ENCODE measurements at places on chromosomes 7 and 10. TPM values are rescaled to one million over a fixed set of nuclear protein-coding genes. Genes with fewer than 3 reads are reported as not detected.

DNA sequence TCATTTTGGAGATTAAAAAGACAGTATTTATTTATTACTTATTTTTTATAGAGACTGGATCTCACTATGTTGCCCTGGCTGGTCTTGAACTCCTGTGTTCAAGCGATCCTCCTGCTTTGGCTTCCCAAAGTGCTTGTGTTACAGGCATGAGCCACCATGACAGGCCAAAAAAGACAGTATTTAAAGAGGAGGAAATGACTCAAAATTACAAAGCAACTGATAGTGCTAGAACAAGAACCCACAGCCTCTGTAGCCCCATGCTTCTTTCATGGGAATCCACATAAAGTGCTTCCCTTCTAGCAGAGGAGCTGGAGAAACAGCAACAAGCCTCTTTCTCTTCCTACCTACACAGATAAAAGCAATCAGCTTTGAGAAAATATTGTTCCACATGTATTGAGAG is 230.7 kb upstream of the PODXL start:
- no peak for DNase-seq

DNA sequence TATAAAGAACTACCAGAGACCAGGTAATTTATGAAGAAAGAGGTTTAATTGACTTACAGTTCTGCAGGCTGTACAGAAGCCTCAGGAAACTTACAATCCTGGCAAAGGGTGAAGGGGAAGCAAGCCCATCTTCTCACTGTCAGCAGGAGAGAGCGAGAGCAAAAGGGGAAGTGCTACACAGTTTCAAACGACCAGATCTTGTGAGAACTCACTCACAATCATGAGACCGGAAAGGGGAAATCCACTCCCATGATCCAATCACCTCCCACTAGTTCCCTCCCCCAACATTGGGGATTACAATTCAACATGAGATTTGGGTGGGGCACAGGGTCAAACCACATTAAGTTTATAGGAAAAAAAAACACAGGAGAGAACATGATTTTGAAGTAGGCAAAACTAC is 222.1 kb upstream of the SHH start:
- DNase-seq: no peak

- peak; percentile 30 for DNase-seq
Measured at GRCh38 chr10:98589007-98589406, 142.3 kb upstream of the HPS1 start.

DNA sequence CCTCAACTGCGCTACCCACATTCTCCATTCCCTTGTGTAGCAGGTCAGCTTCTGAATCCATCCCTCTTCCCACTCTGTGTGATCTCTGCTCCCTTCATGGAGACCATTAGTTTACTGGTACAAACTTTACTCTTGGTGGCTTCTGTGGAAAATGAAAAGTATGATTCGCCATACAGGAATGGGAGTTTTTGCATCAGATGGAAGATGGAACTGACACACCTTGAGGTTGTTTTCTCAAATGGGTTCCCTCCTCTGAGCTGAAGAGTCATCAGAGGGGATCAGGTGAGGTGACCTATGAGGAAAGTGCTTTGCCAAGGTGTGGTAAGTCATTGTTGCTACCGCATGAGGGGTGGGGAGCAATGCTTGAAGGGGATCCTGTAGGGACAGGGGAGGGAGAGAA is 266.8 kb downstream of the INHBA start:
- no peak for DNase-seq

The CPA2 gene
- 1.6 TPM for total RNA-seq

GRCh38 chr10:68781613-68782574 is 45.4 kb upstream of the STOX1 start:
- no peak for DNase-seq

The GRM3 gene
- total RNA-seq: not detected

DNA sequence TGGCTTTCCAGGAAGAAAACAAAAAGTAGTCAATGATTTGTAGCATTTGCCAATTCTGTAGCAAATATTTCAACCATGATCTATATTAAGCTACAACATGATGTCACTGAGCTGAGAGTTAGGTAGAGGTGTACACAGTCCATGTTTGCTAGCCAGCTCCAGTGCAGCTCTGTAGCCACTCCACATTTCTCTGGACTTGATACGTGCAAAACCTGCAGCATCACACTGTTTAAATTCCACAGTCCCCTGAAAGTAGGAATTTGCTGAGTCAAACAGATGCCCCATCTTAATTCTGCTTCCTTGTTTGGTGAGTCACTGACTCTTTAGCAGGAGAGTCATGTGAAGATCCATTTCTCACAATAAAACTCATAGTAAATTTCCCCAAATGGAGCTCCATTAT is 89.8 kb upstream of the LRRTM3 start:
- no peak for DNase-seq

The IDI2 gene
- not detected for total RNA-seq

The MET gene
- total RNA-seq: 49.4 TPM

GRCh38 chr10:72477463-72477862 is 122.7 kb upstream of the DNAJB12 start:
- DNase-seq: no peak

The EBF3 gene
- 3.1 TPM for total RNA-seq

- DNase-seq: no peak
Measured at GRCh38 chr10:131490991-131491594, 179.6 kb upstream of the TCERG1L start.

The OPN4 gene
- total RNA-seq: not detected

The PODXL gene
- total RNA-seq: 1.2 TPM

The TRIM8 gene
- total RNA-seq: 40.9 TPM

DNA sequence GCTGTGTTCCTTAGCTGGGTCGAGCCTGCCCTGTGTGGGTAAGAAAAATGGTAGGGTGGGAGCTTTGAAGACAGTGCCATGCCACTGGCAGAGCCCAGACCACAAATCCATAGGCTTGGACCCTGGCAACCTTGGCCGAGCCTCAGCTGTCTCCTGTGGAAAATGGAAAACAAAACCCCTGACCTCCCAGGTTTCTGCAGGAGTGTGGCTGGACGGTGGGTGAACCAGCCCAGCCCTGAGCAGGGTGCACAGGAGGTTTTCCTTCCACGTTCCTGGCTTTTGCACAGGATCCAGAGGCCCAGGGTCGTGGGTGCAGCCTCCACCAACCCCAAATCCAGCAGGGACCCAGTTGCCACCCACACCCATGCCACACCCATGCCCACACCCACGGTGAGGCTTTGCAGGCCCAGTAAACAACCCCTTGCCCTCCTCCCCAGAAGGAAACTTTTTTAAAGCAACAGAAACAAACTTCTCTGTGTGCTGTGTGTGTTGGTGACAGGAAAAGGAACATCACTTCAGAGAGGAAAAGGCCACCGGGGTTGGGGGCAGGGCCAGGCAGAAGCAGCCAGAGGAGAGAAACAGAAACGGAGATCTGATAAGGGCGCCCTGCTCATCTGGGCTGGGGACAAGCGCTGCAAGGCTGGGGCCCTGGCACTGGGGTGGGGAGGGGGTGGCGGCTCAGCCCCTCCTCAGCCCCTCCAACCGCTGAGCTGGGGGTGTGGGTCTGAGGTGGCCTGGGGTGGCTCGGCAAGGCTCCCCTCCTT is 20.7 kb upstream of the ZMIZ1 start:
- no peak for DNase-seq

The NCF1 gene
- total RNA-seq: not detected

Measured in MG63 (cell line).